Sigmoid colon (tissue), 7 donors: ENCODE measurements at places on chromosomes 2 and 18. TPM values are rescaled to one million over a fixed set of nuclear protein-coding genes. Genes with fewer than 3 reads are reported as not detected.
A peak's percentile ranks its signal among the peaks of the same experiment; 100 is the strongest.

The IL37 gene
- total RNA-seq, result not detected

The TRIM54 gene
- total RNA-seq, result not detected

The LCT gene
- total RNA-seq, result not detected

The DOK6 gene
- 1.4 TPM for total RNA-seq

The SLC5A7 gene
- total RNA-seq, result 1.8 TPM

The DCDC2C gene
- not detected for total RNA-seq

- no peaks in the 10 kb centered on the region for H3K36me3 ChIP-seq
- no peak for DNase-seq
Observed at GRCh38 chr18:44811572-44812125, 131.0 kb downstream of the SETBP1 start.

- H3K36me3 ChIP-seq, result no peaks in the 10 kb centered on the region
- DNase-seq, result no peak
Observed at GRCh38 chr18:36531636-36532035, 234.1 kb downstream of the FHOD3 start.

DNA sequence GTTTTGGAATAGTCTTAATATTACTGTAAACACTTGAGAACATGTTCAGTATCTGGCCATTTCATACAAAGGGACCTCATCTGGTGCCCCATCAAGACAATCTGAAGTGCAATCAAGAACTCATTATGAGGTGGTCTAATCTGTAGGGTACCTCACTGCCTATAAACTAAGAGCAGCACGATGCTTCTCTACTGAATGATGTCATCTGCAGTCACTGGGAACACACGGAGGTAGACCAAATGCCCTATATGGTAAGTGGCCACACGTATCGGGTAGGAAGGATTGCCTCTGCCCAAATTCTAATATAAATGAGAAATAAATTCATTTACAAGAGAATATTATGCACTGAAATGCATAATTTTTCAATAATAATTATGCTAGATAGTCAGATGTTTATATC lies 90.4 kb downstream of the SLC8A1 start:
- H3K27me3 ChIP-seq, result no peaks in the 10 kb centered on the region
- peak overlapping the region; percentile 70 for H3K27ac ChIP-seq
- H3K36me3 ChIP-seq, result no peaks in the 10 kb centered on the region
- H3K4me1 ChIP-seq, result peaks cover 65% of the 10 kb centered on the region

- peaks cover 87% of the 10 kb centered on the region for H3K36me3 ChIP-seq
- no peak overlapping the region for H3K27ac ChIP-seq
- no peaks in the 10 kb centered on the region for H3K4me1 ChIP-seq
- DNase-seq, result no peak
- no peaks in the 10 kb centered on the region for H3K27me3 ChIP-seq
- H3K4me3 ChIP-seq, result no peak overlapping the region
Observed at GRCh38 chr2:128162266-128162665, 71.3 kb downstream of the UGGT1 start.

DNA sequence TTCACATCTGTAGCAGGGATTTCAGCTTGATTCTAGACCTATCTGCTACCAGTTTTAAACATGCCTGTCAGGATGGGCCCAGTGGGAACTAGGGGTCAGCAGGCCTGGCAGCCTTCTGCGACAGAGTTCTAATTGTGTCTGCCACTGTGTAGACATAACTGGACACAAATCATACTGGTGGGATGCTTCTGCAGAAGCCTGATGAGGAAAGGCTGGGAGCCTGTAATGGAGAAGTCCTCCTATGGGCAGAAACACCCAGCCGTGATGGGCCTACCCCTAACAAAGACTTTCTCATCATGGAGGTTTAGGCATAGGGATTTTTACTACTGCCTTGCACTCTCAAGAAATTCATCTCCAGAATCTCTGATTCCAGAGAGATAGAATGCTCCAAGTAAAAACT lies 166.9 kb downstream of the PDE11A start:
- no peaks in the 10 kb centered on the region for H3K4me1 ChIP-seq
- DNase-seq, result no peak
- no peaks in the 10 kb centered on the region for H3K27me3 ChIP-seq
- no peaks in the 10 kb centered on the region for H3K36me3 ChIP-seq
- H3K4me3 ChIP-seq, result no peak overlapping the region

DNA sequence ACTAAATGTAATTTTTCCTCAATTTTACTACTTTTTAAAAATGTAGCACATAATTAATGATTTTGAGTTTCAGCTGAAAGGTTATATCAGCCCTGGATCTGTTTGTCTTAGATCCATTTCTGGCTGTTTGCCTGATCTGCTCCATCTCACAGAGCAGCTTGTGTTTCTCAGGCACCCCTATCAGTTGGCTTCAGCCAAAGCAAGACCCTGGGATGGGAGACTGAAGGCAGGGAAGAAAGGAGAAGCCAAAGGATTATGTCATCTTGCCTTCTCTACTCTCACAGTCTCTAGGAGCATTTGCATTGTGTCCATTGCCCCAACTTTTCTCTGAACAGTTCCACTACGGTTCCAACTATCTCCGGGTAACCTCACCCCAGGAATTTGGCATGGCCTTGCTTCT lies 110.5 kb downstream of the CCDC148 start:
- H3K36me3 ChIP-seq, result no peaks in the 10 kb centered on the region
- DNase-seq, result no peak
- no peaks in the 10 kb centered on the region for H3K27me3 ChIP-seq
- no peak overlapping the region for H3K4me3 ChIP-seq

- H3K4me1 ChIP-seq, result no peaks in the 10 kb centered on the region
- H3K27me3 ChIP-seq, result no peaks in the 10 kb centered on the region
- peak; percentile 87 for DNase-seq
- H3K4me3 ChIP-seq, result no peak overlapping the region
Observed at GRCh38 chr2:148201075-148202004, 180.4 kb downstream of the MBD5 start.
